ENCODE measurements at places on chromosomes 3 and 15. TPM values are rescaled to one million over a fixed set of nuclear protein-coding genes. Genes with fewer than 3 reads are reported as not detected.

GRCh38 chr15:76336254-76337058 is at the start of gene ISL2:
ISL2 (plus strand) TSS chr15:76336773; CDS start chr15:76336884, 111 bp downstream.
- peak; percentile 82 for DNase-seq

The ATP13A5 gene
- not detected for total RNA-seq

DNA sequence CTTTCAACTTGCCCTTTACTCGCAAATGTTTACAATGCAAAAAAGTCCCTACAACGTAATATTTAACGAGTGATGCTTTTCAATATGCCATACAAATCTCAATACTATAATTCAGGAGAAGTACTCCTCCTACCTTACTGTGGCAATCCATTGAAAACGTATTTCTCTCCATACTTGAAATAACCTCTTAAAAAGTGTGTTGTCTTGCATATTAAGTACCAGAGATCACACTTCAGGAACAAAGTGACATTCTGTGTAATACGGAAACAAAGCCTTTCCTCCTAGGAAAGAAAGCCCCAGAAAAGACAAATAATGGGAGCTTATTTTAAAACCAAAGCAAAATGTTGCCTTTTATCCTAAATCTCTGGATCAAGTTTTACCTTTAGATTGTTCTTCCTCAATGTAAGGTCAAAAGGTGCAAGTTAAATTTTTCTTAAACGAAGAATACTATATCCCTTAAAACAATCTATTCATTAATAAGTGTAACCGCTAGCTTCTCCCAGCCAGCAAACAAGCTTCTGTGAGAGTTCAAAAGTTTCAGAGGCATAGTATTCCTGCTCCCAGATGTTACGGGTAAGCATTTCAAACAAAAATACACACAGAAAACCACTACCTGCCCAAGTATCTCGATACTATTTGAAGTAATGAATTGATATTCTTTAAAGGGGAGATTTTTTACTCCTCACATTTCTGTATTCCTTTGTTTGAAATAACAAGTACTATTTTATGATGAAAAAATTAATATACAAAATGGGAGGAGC is 1.7 kb downstream of the TJP1 start:
- no peak for DNase-seq

DNA sequence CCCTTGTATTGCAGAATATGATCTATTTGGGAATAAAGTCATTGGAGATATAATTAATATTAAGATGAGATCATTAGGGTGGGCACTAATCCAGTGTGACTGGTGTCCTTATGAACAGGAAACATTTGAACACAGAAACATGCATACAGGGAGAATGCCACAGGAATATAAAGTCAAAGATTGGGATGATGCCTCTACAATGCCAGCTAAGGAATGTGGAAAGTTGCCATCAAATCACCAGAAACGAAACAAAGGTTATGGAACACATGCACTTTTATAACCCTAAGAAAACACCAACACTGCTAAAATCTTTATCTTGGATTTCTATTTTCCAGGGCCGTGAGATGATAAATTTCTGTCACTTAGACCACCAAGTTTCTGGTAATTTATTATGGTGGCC is 442.4 kb upstream of the BCHE start:
- DNase-seq = no peak

DNA sequence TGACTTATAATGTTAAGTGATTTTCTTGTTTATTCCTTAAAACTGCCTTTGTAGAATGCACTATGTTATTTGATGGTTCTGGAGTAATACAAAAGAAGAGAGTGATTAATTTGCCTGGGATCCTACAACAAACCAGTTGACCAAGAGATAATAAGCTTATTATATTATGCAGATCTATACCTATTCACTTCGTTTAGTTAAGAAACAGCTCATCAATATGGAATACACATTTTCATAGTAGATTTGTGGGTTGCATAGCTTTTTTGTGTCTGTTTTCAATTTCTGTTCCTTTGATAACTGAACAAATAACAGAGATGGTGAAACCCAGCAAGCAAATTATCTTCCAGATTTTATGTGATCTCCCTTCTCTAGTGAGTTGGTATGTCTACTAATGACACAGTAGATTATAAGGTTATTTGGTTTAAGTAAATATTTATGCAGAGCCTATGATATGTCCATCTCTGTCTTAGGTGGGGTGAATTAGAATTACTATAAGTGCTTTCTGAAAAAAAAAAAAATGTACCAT is 443.3 kb upstream of the TPRG1 start:
- DNase-seq = no peak

DNA sequence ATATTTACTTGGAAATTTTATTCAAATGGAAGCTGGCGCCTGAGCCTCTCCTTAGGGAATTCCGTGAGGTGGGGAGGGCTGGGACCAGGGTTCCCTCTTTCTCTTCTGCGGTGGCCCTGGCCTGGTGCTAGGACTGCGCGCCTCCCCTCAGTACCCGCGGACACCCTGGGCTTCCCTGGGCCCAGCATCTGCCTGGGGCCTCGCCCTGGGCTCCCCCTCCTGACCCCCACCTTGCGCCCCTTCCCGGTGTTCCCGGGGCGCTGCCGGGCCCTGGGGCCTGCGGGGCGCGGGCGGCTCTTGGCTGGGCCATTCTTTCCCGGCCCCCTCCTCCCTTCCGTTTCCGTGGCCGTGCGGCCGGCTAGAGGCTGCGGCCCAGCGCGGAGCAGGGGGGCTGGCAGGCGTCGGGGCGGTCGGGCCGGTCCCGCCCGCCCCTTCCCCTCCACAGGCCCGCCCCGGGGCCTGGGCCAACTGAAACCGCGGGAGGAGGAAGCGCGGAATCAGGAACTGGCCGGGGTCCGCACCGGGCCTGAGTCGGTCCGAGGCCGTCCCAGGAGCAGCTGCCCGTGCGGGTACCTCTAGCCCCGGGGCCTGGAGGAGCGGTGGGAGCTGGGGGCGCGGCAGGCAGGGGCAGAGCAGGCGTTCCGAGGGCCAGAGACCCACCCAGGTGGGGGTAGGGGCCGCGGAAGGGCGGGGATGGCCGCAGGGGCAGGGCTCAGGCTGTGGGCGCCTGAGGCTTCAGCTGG is at the start of gene FES:
Gene FES, plus strand, starts transcription at position 529 of the 743 bp plus-strand sequence. CDS start 542 bp downstream, outside the sequence.
- DNase-seq = no peak

- DNase-seq = no peak
Measured at GRCh38 chr3:18245721-18246120, 179.4 kb downstream of the SATB1 start.

GRCh38 chr3:159823780-159824179 is 164.9 kb upstream of the IL12A start:
- no peak for DNase-seq

The COL6A6 gene
- not detected for total RNA-seq

- DNase-seq = no peak
Measured at GRCh38 chr3:40855871-40856270, 331.1 kb downstream of the ZNF621 start.

DNA sequence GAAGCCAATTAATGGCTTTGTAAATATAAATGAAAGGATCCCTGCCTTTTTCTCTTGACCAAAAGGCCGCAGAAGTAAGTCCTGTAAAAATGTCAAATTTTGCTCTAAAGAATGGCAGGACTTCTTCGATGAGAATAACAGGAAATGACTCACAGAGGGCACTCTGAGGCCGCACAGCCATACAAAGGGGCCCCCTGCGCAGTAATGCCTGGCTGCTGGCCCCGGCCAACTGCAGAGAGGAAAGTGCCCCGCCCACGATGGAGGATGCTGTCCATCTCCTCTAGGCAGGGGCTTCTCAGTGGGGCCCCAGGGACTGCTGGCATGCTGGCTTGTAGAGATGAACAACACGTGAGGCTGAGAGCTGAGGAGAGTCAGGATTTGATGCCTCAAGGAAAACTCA is 18.1 kb upstream of the SCN10A start:
- DNase-seq = no peak

GRCh38 chr3:191244242-191244867 is 45.3 kb downstream of the OSTN start:
- peak; percentile 8 for DNase-seq

The ISLR2 gene
- not detected for total RNA-seq

GRCh38 chr15:41150279-41150678 is 34.2 kb upstream of the INO80 start:
- DNase-seq = no peak

DNA sequence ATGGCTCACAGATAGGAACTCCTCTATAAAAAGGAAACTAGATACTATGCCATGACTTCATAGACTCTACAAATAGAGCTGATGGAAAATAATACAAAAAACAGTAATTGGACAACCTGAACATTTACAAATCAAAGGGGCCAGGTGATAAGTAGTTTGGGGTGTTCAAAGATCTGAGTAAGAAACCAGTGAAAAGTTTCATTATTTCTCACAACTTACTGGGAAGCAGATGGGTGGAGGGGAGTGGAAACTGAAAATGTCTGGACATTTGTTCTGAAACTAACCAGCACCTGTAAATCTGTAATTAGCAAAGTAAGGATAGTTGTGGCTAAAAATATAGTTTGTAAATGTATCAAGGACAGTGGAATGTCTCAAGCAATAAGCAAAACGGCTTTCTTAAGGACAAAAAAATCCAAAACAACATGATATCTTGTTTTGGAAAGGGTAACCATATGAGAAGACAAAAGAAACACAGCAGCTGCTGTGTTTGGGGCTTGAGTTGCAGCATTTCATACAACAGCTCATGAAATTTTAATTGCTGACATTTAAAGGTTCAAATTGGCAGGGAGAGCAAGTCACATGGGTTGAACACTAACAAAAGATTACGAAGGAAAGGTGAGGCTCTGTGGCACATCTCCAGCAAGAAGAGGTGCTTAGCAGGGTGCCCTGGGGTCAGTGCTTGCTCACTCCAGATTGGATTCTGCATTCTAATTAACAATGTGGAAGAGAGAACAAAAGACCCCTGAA is 26.8 kb upstream of the THBS1 start:
- no peak for DNase-seq

- DNase-seq = no peak
Measured at GRCh38 chr15:88131937-88132336, 124.6 kb downstream of the NTRK3 start.

DNA sequence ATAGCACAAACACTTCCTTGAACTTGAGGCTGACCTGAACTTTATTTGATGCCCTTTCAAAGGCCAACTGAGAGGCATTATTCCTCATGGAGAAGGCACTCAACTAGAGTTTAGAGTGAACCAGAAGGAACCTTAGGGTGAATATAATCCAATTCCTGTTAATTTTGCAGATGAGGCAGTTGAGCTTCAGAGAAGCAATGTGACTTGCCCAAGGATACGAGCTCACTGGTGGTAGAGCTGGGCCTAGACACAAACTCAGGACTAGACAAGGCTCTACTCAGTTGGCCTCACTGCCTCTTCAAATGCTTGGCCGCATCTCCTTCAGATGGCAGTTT is 172.7 kb upstream of the ADAMTS9 start:
- DNase-seq = no peak

DNA sequence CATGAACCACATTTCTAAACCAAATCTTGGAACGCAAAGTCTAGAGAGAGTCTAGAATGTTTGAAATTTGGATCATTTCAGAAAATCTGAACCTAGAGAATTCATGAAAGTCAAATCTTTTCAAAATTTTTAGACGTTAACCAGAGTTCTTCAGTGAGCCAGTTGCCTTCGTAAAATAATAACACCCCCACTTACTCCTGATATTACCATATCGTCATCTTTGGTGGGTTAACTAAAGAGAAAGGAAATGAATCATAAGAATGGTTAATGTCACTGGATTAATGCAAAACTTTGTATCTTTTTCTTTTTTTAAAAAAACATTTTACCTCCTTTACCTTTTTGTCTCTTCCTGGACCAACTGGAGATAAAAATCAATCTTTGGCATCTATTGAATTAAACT is 1.2 kb upstream of the ZBED2 start:
- no peak for DNase-seq

DNA sequence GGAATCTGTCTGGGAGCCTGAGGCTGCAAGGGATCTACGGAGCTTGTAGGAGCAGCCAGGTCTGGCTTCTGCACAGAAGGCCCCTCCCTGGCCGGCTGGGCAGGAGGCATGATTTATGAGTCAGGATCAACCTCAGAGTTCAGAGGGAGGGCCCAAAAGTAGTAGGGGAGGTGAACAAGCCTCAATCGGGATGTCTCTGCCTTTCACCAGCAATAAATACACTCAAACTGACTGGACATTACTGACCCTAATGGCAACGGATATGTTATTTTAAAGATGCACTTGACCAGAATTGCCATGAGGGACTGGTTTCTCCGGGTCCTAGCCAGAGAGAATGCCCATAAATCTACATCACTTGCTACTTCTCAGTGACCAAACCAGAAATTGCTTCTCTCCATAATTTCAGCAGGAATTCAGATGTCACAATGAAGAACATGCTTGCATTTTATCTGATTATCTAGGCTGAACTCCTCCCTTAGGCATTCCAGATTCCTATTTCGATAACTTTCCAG is 109.6 kb upstream of the LMOD3 start:
- DNase-seq = no peak

Data from CD4-positive, CD25-positive, alpha-beta regulatory T cell (primary cell).